Motor neuron (in vitro differentiated cells): ENCODE measurements at places on chromosomes 1 and 21. TPM values are rescaled to one million over a fixed set of nuclear protein-coding genes. Genes with fewer than 3 reads are reported as not detected.

GRCh38 chr1:7437608-7438395 lies 333.3 kb upstream of the VAMP3 start:
- no peak for ATAC-seq

DNA sequence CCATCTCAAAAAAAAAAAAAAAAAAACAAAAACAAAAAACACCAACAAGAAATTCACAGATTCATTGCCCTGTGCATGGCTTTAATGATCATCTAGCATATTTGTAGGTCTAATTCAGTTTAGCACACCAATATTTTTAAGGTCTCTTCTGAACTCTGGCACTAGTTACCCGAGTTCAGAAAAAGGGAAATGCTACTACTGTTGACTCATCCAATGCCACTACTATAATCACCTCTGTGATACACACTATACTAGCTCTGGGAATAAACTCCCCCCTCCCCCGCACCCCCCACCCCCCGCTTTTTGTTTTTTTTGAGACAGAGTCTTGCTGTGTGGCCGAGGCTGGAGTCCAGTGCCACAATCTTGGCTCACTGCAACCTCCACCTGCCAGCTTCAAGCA lies 55.6 kb downstream of the FBXO42 start:
- ATAC-seq = no peak

DNA sequence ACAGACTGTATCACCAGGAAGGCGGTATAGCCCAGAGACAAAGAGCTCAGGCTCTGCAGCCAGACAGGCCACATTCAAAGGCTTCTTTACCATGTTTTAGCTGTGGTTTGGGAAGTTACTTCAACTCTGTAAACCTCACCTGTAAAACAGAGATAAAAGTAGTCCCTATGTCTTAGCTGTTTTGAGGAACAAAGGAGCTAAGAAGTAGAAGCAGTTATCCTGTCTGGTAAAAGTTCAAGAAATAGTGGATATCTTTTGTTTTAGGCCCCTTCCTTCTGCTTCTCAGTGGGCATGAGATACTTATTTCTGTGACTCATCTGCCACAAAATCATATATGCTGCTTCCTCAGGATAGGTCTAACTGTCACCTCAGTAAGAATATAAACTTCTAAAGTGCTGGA lies 6.5 kb downstream of the CD34 start:
- ATAC-seq = no peak

DNA sequence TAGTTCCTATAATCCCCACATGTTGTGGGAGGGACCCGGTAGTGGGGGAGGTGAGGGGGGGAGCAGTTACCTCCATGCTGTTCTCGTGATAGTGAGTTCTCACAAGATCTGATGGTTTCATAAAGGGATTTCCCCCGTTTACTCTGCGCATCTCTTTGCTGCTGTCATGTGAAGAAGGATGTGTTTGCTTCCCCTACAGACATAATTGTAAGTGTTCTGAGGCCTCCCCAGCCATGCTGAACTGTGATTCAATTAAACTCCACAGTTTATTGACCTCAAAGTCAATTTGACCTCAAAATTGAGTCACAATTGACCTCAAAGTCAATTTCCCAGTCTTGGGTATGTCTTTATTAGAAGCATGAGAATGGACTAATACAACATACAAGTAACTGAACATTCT lies 19.7 kb downstream of the DPH5 start:
- no peak for ATAC-seq

DNA sequence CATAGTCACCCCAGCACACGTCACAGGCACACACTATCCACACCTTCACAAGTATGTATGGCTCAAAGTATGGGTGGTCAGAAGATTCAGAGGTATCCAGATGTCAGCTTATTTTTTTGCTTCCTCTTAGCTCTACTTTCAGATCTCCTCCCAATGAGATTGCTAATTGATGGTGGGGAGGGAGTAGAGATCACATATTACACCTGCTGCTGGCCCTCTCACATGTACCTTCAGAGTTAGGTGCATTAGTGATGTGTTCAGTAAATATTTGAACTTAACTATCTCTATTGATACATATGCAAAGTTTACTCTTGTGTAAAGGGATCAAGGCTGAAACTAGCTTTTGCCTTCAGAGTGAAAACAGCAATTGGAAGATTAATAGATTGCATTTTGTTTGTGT lies 262.6 kb downstream of the PCP4 start:
- no peak for ATAC-seq

- ATAC-seq = no peak
Measured at GRCh38 chr1:231420299-231420958, 1.7 kb downstream of the EGLN1 start.

- no peak for ATAC-seq
Measured at GRCh38 chr1:63821091-63822005, 47.5 kb downstream of the ROR1 start.

DNA sequence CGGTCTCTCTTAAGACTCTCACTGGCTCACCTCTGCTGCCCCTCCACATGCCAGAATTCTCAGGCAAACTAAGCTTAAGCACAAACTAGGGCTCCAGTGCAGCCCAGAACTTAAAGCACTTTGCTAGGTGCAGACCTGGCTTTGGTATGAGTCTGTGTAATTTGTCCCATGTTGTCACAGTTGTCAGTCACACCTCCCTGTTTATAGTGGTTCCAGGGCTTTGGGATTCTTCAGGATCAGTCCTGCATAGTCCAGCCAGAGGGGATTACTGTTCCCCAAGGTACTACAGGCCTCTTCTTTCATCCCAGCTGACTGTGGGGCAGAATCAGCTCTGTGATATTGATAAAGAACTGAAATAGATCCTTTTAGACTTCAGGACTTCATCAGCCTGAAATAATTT lies 105.0 kb upstream of the UBE2U start:
- no peak for ATAC-seq

- peak; percentile 93 for ATAC-seq
Measured at GRCh38 chr1:29259802-29260441, 23.6 kb downstream of the PTPRU start.

DNA sequence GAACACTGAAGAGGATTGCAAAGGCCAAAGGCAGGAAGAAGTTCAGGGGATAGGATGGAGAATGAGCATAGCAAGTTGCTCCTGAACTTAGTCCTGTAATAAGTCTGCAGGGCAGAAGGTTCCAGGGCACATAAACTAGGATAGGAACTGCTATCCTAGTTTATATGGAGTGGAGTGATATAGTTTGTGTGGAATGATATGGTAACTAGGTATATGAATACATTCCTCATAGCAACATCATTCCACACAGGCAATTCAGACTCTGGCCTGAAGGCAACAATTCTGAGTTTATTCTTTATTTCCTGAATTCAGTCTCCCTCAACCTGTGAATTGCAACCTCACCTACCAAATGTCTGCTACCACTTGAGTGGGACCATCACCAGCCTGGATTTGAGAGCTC lies 154.9 kb upstream of the GREM2 start:
- ATAC-seq = no peak

DNA sequence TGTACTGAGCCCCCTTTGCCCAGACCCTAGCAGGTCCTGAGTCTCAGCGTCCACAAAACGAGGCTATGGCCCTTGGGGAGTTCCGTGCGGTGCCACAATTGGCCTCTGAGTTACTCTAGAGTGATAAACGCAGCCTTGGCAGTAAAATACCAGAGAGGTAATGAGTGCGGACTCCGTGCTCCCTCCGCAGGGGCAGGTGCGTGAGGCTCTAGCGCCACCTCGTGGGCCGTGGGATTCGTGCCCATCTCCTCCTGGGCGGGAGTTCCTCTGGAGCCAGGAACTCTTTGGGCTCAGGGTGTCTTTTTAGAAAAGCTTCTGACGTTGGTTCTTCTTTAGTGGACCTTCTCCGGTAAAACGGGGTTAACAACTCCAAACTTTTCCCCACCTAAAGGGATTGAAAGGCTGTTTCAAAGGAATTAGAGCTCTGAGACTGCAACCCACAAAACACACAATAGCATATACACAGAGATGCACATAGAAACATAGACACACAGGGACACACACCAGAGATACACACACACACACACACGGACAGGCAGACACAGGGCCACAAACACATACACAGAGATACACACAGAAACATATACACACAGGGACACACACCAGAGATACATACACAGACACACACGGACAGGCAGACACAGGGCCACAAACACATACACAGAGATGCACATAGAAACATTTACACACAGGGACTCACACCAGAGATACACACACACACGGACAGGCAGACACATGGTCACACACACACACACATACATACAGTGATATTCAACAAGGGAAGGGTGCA lies 99.4 kb downstream of the KCNJ15 start:
- peak; percentile 92 for ATAC-seq

GRCh38 chr1:29453502-29454240 lies 217.3 kb downstream of the PTPRU start:
- ATAC-seq = no peak

- ATAC-seq = no peak
Measured at GRCh38 chr21:44253832-44254710, 7.6 kb downstream of the DNMT3L start.

DNA sequence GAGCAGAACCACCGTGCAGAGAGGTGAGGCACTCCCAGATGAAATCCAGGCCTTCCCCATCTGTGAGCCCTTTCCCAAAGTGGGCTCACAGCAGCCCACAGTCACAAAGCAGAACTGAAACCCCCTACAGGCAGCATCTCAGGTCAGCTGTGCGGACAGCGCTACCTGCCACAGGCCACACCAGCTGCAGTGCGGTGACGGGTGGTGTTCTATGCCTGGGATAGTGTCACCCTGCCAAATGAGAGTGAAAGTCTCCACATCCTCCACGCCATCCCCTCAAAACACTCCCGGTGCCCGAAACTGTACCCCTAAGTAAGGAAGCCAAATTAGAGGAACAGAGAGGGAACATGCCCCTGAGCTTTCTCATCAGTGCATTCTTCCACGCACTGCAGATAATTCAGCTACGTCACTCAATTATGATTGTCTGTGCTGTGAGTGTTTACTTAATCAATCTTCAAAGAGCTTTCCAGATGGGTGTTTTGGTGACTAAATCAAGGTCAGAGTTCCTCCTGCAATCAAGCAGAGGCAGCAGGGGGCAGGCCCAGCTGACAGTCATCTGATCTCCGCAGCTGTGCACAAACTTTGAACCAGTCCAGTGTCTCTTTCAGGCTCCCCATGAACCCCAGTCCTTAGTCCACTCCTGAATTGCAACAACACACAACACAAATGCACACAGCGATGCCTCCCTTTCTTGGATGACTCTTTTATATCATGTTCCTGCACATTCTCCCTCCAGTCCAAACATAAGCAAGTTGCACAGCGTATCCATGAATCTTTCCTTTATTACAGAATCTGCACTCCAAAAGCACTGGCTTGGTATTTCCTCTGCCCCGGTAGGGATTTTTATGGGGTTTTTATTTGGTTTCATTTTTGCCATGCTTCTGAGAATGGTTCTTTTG lies 150.0 kb downstream of the TOMM20 start:
- peak; percentile 53 for ATAC-seq

DNA sequence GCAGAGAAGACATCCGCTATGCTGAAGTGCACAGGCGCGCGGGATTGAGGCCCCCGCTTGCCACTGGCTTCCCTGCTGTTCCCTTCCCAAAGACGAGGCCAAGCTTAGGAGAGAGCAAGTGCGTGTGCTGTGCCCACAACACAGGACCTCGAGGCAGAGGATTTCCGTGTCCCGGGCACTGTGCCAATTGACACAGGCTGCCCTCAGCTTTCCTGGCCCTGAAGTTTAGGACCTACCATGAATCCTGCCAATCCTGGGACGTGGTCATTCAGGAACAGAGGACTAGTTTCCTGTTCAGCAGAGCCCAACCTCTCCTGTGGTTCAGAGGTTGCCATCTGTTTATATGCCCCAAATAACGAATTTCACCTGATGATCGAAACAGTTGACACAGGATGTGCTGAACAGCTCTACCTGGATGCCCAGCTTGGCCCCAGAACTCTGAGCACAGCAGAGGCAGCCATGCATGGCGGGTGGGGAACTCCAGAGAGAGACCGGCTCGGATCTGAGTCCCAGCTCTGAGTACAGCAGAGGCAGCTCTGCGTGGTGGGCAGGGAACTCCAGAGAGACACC lies 22.0 kb downstream of the SLC37A1 start:
- no peak for ATAC-seq

GRCh38 chr1:93980320-93981273 lies 71.4 kb upstream of the GCLM start:
- ATAC-seq = peak; percentile 38

- ATAC-seq = peak; percentile 71
Measured at GRCh38 chr1:78032996-78033796, 12.6 kb upstream of the GIPC2 start.

GRCh38 chr1:24898152-24898908 lies 31.7 kb downstream of the RUNX3 start:
- ATAC-seq = peak; percentile 95

DNA sequence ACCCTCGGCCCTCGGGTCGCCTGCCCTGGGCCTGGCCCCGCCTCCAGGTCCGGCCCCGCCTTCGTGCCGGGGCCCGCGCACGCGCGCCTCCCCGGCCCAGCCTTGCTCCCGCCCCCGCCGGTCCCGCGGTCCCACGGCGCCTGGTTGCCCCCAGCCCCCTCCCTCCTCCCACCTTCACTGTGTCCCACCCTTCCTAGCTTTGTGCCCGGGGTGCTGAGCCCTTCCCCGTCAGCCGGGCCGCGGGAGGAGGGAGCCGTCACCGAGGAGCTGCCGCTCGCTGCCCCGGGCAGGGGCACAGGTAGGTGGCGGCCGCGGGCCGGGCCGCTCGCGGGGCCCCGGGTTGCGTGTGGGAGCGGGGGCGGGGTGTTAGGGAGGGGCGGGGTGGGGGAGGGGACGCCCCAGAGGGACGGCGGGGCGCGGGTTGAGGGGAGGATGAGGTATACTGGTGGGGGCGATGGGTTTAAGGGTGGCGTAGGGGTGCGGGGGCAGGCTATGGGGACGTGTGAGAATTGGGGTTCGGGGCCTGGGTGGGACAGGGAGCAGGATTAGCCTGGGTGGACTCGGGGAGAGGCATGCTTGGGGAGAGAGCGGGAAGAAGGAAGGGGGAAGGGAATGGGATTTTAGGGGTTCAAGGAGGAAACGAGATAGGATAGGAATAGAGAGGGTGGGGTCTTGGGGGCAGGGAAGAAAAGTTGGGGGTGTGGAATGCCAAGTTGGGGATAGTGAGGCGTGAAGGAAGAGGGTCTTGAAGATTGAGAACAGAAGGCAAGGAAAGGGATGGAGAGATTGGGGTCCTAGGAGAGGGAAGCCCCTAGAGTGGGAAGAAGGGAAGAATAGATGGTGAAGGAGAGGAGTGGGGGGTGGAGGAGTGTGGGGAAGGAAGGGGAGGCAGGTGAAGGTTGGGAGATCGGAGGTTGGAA lies at the start of gene LRRC42:
TSS of gene LRRC42 (plus strand) at position 99 of the 920 bp plus-strand sequence. CDS start 5,650 bp downstream, outside the sequence.
- ATAC-seq = no peak

GNPAT gene
- total RNA-seq = 26.9 and 28.0 TPM in 2 replicates

SLC35E2B gene
- total RNA-seq = 95.7 and 98.7 TPM in 2 replicates

KCNJ6 gene
- total RNA-seq = 0.68 and 1.00 TPM in 2 replicates

ZNF683 gene
- total RNA-seq = 2.0 TPM in 1 of 2 replicates, not detected in the other

SERPINC1 gene
- total RNA-seq = 0.68 and 0.81 TPM in 2 replicates

ALDH4A1 gene
- total RNA-seq = 19.8 and 21.7 TPM in 2 replicates

CHML gene
- 30.8 and 32.2 TPM in 2 replicates for total RNA-seq
